Cerebellar nuclear complex (tissue), 1 donor: ENCODE measurements at places on chromosomes 1 and 21.

DNA sequence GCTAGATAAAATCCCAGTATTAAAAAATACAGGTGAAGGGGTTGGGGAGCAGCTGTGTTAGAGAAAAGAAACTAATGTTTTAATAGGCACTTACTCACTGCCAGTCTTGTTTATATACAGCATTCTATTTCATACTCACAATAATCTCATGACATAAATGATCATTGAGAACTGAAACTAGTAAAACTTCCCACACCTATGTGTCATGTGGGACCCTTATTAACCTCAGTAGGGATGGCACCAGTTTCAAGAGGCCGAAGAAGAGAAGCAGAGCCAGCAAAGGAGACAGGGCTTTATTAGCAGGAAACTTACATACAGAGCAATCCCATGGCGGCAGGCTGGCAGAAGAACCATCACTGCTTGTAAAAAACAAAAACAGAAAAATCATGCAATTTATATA, 48.8 kb upstream of the KCNH1 start:
- DNase-seq: no peak

DNA sequence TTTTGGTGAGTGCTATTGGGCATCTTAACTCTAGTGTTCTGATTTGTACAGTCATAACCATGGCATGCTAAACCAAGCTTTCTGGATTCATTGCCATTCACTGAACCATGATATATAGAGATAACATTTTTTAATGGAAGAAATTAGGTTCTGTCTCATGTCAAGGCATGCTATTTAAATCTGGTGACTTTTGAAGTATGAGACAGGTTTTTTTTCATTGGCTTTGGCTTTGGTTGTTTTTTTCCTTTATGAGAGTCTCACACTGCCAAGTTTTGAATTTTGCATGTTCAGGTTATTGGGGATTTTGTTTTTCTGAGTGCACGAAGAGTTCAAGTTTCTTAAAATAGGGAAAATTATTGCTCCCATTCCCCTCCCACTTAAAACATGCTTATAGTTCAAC, 141.3 kb upstream of the ADAMTS5 start:
- no peak for DNase-seq

- DNase-seq: no peak
These were observed 2.4 kb upstream of the PEF1 start for GRCh38 chr1:31647106-31647505.

- no peak for DNase-seq
These were observed 18.1 kb upstream of the USP24 start for GRCh38 chr1:55233145-55233777.

GRCh38 chr1:6509919-6510291, 18.4 kb upstream of the PLEKHG5 start:
- DNase-seq: no peak

- DNase-seq: no peak
These were observed 450.7 kb downstream of the NEGR1 start for GRCh38 chr1:71831646-71832045.

DNA sequence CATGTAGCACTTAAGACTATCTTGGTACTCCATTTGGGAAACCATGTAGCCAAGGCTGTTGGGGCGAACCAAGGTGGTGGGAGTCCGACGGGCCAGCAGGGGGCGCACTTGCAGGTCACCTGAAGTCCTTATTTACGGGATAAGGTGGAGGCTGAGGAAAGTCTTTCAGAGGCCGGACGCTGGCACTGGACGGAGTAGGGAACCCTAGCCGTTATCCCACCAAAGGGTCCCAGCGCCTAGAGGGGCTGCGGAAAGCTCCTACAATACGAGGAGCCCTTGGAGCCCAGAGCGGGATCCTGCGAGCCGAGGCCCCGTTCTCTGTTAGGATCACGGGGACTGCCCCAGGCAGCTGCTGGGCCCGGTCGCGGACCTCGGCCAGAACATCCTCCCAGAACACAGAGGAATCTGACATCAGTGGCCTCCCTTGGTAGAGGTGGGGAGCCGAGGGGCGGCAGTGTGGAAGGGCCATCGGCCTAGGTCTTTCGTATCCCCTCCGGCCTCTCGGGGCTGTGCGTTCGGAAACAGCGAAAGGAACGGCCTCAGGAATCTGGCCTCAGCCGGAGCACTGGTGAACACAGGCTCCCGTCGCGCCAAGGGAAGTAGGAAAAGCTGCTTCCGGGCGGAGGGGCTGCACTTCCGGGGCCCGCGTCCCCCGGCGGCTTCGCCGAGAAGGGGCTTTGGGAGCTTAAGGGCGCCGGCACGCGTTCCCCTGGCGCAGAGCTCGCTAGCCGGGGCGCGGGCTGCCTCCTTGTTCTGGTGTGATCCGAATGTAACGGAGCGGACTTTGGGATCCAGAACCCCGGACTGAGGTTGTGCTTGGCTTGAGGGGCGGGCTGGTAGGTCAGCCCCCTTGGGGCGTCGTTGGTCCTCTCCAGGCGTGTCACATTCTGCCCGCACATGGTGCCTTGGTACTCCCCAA, 29.9 kb upstream of the RPTN start:
- DNase-seq: no peak

GRCh38 chr1:42774928-42775526, 8.0 kb downstream of the C1orf50 start:
- no peak for DNase-seq

- no peak for DNase-seq
These were observed 47.3 kb downstream of the UBIAD1 start for GRCh38 chr1:11320153-11320936.

- DNase-seq: no peak
These were observed 2.6 kb upstream of the SH3GLB1 start for GRCh38 chr1:86701731-86702130.
